ENCODE measurements at places on chromosomes 7 and 10.
A peak's percentile ranks its signal among the peaks of the same experiment; 100 is the strongest.

DNA sequence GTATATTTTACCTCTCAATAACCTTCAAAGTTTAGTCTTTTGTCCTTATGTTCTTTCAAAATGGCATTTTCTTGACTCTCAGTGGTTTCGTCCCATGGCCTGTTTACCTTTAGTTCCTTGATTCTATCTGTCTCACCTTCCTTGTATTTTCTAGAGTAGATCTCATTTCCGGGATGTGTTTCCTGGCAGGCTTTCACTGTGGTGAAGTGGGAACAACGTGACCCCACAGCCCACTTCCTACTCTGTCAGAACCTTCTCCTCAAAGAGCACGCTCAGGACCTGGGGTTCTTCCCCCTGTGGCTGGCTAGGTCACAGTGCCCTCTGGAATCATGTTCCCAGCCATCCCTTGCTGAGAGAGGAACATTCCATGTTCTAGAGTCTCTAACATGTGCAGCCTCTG lies 129.9 kb upstream of the ZNF32 start:
- no peak for DNase-seq

- no peak for DNase-seq
Observed at GRCh38 chr7:104482362-104483037, 154.1 kb downstream of the LHFPL3 start.

DNA sequence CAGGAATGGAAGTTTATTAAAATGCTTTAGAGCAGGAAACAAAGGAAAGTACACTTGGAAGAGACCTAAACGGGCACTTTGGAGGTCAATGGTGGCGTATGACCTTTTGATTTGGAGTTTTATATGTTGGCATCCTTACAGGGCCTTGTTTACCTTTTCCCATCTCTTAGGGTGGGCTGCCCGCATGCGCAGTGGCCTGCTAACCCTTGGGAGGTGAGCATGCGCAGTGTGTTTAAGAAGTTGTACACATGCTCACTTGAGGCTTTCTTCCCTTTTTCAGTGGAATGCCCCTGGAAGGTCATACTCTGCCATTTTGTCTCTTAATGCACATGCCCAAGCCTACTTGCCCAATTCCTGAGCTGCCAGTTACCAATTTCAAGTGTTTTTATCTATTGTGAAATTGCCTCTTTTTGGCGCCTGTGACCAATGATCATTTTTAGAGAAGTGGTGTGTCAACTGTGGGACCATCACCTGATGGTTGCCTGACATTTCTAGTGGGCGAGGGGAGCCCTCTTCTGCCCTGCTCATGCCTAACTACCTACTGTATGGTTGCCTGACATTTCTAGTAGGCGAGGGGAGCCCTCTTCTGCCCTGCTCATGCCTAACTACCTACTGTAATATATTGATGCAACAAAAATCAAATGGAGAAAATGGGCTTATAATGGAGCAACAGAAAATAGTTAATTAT lies 138.0 kb downstream of the PPP1R9A start:
- DNase-seq: peak; percentile 6

GRCh38 chr7:138478499-138478908 lies 18.4 kb downstream of the TRIM24 start:
- DNase-seq: no peak

- peak; percentile 64 for DNase-seq
Observed at GRCh38 chr10:58642283-58642682, 129.6 kb downstream of the BICC1 start.

GRCh38 chr10:97454330-97455036 lies 8.5 kb downstream of the ZDHHC16 start:
- DNase-seq: no peak

DNA sequence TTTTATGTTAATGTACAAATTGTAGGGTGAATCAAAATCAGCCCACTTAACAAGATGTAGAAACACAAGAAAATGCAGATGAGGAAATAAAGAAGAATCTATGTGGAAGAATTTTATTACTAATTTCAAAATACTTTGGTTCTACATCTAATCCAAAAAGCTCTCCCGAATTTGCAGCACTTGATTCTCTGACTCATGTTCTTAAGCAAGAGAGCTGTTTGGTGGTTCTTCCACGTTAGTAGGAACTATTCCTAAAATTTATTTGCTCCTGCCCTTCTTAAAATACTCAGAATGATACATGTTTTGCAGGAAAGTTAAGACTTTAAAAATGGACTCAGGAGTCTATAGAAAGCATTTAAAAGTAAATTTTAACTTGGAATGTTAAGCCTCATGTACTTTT lies 91.8 kb downstream of the ZMYND11 start:
- peak; percentile 68 for DNase-seq

DNA sequence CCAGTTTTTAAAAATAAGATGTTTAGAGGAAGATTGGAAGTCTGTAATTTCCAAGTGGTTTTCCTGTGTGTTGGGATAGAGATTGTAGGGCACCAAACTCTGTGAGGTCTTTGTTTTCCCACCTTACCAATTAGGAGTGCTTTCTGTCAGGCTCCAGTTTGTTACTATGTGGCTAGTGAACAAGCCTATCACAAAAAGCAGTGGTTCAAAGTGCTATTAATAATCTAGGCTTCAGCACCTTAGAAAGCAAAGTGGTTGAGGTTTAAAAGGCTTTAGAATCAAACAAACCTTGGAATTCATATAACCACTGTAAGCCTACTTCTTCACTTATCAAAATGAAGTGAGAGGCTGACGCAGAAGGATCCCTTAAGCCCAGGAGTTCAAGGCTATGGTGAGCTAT lies 11.1 kb upstream of the ANAPC16 start:
- no peak for DNase-seq

DNA sequence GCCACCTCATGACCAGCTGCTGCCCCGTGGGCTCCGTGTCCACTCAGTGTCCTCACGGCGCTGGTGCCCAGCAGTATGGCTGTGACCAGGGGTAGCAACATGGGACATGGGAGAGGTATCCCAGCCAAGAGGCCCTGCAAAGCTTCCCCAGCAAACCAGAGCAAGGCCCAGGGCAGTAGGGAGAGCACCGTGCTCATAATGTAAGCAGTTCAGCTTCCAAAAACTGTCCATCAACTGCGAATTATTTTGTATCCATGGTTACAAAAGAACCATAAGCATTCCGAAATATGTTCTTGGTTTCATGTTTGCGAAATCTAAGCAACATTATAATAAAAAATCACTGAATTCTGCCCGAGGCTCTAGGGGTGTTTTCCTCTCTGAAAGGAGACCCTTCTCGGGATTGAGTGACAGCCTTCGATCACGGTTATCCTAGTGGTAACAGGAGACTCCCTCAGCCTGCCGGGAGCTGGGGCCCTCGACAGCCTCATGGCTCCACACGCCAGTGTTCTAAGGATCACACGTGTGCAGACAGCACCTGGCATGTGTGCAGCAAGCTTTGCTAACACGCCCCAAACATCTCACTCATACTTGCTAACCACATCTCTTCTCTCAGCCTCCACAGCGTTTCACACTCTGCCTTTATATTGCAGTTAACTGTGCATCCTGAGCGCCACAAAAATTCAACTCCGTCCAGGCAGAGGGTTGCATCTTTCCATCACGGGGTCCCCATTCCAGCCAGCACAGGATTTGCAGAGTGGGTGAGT lies 117.6 kb downstream of the DIP2C start:
- peak; percentile 63 for DNase-seq

- no peak for DNase-seq
Observed at GRCh38 chr7:150976529-150977381, 1.4 kb downstream of the KCNH2 start.

- no peak for DNase-seq
Observed at GRCh38 chr10:126277181-126277580, 111.1 kb downstream of the ADAM12 start.

- DNase-seq: no peak
Observed at GRCh38 chr7:24905996-24906770, 73.8 kb downstream of the OSBPL3 start.

- DNase-seq: no peak
Observed at GRCh38 chr10:96606946-96607345, 20.1 kb upstream of the TM9SF3 start.

DNA sequence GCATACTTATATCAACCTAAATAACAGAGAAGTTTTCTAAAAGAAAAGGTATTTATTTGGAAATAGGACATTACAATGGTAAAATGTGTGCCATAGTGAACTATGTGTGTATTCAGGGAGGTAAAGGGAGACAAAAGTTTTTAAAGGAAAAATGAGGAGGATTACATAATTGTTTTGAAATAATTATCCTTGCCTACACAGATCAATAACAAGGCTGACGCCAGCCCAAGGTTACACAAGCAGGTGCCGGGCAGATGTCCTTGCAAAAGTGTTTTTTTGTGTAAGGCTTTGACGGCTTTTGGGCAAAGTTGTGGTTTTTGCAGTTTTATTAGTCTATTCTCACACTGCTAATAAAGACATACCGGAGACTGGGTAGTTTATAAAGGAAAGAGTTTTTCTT lies 22.7 kb upstream of the SLC35B4 start:
- DNase-seq: no peak

DNA sequence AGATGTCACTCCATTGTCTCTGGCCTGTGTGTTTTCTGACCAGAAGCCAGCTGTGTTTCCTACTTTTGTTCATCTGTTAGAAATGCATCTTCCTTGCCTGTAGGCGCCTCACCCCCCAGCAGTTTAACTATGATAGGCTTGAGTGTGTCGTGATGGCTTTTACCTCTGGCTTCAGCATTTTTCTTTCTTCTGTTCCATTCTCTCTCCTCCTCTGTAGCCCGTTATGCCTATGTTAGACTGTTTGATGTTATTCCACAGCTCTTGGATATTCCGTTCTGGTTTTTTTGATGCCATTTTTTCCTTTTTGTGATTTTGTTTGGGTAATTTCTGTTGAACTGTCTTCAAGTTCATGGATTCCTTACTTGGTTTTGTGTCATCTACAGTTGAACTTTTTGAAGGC lies 17.9 kb downstream of the MMP21 start:
- no peak for DNase-seq

GRCh38 chr10:102411341-102412255 lies 7.0 kb downstream of the PSD start:
- no peak for DNase-seq

GRCh38 chr7:98240961-98241673 lies 10.9 kb downstream of the TECPR1 start:
- peak; percentile 66 for DNase-seq

GRCh38 chr7:120023494-120024167 lies 249.3 kb upstream of the KCND2 start:
- DNase-seq: no peak

GRCh38 chr7:131384286-131384635 lies 56.6 kb downstream of the MKLN1 start:
- no peak for DNase-seq

DNA sequence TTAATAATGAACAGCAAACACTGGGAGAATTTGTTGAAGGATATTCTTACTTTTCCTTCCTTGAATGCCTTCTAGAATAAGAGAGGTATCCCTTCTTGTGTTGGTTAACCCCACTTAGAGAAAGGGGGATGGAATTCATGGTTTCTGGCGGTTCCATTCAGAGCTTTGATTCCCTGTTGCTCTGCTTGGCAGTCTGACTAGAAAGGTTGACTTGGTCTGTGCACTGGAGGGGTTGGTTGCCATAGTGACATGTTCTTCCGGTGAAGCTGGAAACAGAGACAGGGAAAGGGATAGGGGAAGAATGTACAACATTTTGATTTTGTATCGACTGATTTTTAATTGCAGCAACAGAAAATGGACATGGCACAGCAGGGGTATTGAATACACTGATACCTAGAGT lies 2.5 kb downstream of the TMEM178B start:
- DNase-seq: no peak

GRCh38 chr7:142854372-142855113 lies at the start of gene EPHB6:
Gene EPHB6 (plus strand): TSS chr7:142855076. CDS start chr7:142863228, 8,152 bp downstream.
- DNase-seq: peak; percentile 48

- peak; percentile 43 for DNase-seq
Observed at GRCh38 chr10:28922127-28922526, 244.8 kb downstream of the BAMBI start.
